ENCODE measurements at places on chromosomes 2 and 18.

DNA sequence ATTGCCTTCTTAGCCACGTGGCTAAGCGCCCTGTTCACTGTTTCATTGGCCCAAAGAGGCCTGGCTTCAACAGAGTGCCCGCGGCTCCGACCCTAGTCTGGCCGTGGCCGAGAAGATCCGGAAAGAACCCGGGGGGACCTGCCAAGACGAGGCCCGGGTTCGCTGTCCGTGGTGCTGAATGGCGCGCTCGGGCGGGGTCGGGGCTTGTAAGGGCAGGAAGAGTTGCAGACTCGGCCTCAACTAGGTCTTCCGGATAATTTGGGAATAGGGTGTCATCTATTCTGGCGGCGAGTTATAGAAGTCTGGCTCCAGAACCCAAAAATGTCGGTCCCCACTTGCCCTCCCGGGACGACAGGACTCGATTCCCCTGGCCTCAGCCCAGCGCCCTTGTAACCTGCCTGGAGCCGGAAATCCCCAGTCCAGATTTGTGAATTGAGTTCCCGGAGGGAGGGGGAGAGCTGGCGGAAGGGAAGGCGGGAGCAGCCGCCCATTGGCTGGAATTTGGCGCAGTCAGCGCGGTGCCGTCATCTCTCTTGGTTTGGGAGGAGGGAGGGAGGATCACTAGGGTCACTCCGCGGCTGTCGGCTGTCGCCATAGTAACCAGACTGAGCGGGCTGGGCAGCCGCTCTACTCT lies 3.5 kb downstream of the CDK5R2 start:
- H3K27me3 ChIP-seq: peaks cover 47% of the 10 kb centered on the region
- H3K4me1 ChIP-seq: peaks cover 27% of the 10 kb centered on the region
- H3K27ac ChIP-seq: no peak overlapping the region
- H3K4me3 ChIP-seq: no peak overlapping the region
- H3K36me3 ChIP-seq: no peaks in the 10 kb centered on the region

- H3K36me3 ChIP-seq: no peaks in the 10 kb centered on the region
- no peak overlapping the region for H3K4me3 ChIP-seq
- H3K27ac ChIP-seq: no peak overlapping the region
- no peaks in the 10 kb centered on the region for H3K27me3 ChIP-seq
- H3K4me1 ChIP-seq: no peaks in the 10 kb centered on the region
Measured at GRCh38 chr18:62877411-62878221, 162.3 kb downstream of the PHLPP1 start.

DNA sequence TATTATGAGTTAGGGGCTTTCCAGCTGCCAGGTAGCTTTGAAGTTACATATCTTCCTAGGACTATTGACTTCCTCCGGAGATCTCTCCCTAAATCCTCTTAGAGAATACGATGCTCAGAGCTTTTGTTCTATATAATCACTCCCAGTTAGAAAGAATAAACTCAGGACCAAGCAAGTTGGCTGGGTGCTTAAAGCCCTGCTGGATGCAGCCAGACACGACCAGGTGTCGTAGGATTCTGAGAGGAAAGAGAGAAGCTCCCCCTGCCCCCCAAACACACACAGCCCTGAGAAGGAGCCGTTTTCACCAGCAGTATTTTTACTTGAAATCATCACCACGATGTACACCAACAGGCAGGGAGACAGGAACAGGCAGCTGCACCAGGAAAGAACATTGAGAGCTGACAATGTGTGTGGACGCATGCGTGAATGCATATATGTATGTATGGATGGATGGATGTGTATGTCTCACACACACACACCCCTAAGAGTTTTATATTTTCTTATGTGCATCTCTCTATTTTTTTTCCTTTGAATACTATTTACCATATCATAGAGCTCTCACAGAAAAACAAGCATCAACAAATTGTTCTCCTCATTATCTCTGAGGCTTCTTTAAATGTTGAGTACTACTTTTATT lies 382.6 kb downstream of the EPHA4 start:
- H3K4me3 ChIP-seq: no peak overlapping the region
- H3K4me1 ChIP-seq: no peaks in the 10 kb centered on the region
- no peaks in the 10 kb centered on the region for H3K36me3 ChIP-seq
- no peak overlapping the region for H3K27ac ChIP-seq
- DNase-seq: no peak
- H3K27me3 ChIP-seq: no peaks in the 10 kb centered on the region

- no peak overlapping the region for H3K4me3 ChIP-seq
- no peaks in the 10 kb centered on the region for H3K27me3 ChIP-seq
- DNase-seq: no peak
Measured at GRCh38 chr18:22822024-22822423, 111.1 kb upstream of the RBBP8 start.

DNA sequence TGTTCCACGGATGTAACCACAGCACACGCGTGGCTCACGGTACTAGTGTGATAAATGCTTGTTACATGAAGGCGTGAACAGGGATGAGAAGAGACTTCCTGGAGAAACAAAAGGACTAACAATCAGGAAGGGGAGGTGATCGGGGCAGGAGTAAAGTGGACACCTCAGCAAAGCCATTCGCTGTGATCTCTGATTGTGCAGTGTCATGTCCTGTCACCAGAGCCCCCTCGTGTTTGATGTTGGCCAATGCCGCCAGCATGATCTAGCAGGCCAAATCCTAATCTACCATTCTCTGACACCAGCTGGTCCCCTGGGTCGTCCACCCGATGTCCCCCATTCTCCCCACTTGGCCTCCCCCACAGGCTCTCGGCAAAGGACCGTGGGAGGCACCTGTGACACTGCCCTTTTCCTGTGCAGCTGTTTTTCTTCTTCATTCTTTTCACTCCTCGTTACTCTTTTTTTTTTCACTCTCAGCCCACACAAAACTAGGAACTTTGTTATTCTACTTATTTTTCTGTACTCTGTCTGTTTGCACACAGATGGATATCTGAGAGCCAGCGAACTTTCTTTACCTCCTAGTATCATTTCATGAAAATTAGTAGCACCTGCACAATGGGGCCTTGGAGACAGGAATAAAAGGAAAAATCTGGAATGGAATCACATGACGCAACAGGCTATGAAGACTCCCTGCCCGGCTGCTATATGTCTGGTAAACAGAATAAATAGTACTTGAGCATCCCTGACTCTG lies 146.8 kb downstream of the TGIF1 start:
- H3K36me3 ChIP-seq: no peaks in the 10 kb centered on the region
- H3K4me3 ChIP-seq: peak overlapping the region; percentile 72
- peaks cover 52% of the 10 kb centered on the region for H3K4me1 ChIP-seq

- no peaks in the 10 kb centered on the region for H3K36me3 ChIP-seq
- no peak overlapping the region for H3K4me3 ChIP-seq
- H3K27ac ChIP-seq: no peak overlapping the region
- H3K27me3 ChIP-seq: no peaks in the 10 kb centered on the region
- no peaks in the 10 kb centered on the region for H3K4me1 ChIP-seq
Measured at GRCh38 chr2:12155303-12156051, 409.0 kb downstream of the LPIN1 start.

DNA sequence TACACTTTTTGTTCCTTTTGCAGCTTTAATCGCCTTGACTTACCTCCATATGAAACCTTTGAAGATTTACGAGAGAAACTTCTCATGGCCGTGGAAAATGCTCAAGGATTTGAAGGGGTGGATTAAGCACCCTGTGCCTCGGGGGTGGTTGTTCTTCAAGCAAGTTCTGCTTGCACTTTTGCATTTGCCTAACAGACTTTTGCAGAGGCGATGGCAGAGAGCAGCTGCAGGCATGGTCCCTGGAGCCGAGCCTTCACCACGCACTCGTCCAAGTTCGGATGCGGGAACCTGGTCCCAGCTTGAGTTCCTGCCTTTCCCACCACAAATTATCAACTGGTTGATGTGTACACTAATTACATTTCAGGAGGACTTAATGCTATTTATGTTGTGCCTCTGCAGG lies 232.7 kb downstream of the ALPK2 start:
- no peak overlapping the region for H3K4me3 ChIP-seq
- H3K36me3 ChIP-seq: no peaks in the 10 kb centered on the region
- DNase-seq: no peak
- no peaks in the 10 kb centered on the region for H3K27me3 ChIP-seq
- peaks cover 12% of the 10 kb centered on the region for H3K4me1 ChIP-seq

DNA sequence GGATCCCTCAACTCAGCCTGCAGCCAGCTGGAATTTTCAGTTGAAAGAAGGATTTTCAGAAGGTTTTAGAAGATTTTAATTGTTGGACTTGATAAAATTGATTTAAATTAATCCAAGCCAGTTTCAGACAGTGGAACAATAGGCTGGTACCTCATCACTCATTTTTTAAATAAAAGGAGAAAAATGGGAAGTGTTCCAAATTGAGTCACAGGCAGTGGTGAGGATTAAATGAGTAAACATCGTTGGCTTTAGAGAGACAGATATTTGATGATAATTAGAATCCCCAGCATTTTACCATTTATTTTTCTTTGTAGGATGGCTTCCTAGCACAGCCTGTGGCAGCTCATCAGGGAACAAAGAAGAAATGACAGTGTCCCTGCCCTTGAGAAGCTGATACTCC lies 7.4 kb downstream of the CXCR4 start:
- no peak for DNase-seq
- no peak overlapping the region for H3K4me3 ChIP-seq
- H3K27me3 ChIP-seq: no peaks in the 10 kb centered on the region
- peaks cover 27% of the 10 kb centered on the region for H3K36me3 ChIP-seq
- H3K27ac ChIP-seq: no peak overlapping the region
- peaks cover 28% of the 10 kb centered on the region for H3K4me1 ChIP-seq

All from CD4-positive, alpha-beta memory T cell (primary cell).